Nucleus accumbens (tissue), 56 donors: ENCODE measurements at places on chromosomes 6 and 20.

- no peak for DNase-seq
These were observed 634.5 kb downstream of the QKI start for GRCh38 chr6:164048840-164049516.

DNA sequence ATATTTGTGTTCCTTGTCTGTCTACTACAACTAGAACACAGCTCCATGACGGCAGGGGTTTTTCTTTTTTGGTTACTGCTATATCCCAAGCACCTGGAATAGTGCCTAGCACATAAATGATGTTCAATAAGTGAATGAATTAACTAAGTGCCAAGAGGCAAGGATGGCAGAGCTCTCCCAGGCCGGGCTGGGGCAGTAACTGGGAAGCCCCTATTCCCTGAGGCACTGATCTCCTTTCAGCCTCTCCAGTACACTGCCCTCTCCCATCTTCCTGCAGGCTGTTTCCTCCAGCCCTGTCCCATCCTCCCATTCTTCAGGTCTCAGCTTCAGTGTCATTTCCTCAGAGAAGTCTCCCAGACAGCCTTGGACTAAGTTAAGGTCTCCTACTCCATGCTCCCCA is 29.0 kb upstream of the SPDEF start:
- DNase-seq, result no peak

- no peak for DNase-seq
These were observed 8.6 kb downstream of the ADTRP start for GRCh38 chr6:11769811-11770545.

GRCh38 chr20:48605364-48606171 is 222.2 kb downstream of the PREX1 start:
- DNase-seq, result no peak

GRCh38 chr6:42179945-42180313 is 6.8 kb downstream of the GUCA1A start:
- DNase-seq, result no peak

- no peak for DNase-seq
These were observed 28.4 kb upstream of the APMAP start for GRCh38 chr20:25020901-25021301.

DNA sequence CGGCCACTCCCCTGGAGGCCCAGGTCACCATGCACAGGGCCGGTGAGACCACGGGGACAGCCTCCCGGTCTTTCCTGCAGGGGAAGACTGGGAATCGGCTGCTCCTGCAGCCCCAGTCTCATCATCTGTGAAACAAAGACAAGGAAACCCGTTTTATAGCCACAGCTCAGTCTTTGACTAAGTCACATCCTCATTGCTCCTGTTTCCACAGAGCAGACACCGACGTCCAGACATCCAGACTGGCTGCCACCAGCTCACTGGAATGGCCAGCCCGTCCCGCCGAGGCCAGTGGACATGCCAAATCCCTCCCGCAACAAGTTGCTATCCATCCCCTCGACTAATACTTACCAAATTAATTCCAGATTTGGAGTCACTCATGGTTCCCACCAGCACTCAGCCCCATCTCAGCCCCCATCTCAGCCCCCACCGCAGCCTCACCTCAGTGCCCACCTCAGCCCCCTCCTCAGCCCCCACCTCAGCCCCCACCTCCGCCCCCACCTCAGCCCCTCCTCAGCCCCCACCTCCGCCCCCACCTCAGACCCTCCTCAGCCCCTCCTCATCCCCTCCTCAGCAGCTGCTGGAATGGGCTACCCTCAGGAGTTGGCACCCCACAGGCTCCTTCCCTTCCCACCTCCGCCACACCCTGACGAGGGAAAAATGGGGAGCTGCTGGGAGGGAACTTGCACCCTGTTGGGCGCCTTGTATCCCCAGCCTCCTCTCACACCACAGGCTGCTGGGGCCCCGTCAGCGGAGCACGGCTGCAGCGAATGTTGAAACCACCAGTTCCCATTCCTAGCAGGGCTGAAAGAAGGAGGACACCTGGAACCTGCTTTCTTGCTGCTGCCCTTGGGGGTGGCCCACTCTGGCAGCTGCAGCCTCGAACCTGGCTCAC is 48.7 kb downstream of the YTHDF1 start:
- DNase-seq, result no peak

DNA sequence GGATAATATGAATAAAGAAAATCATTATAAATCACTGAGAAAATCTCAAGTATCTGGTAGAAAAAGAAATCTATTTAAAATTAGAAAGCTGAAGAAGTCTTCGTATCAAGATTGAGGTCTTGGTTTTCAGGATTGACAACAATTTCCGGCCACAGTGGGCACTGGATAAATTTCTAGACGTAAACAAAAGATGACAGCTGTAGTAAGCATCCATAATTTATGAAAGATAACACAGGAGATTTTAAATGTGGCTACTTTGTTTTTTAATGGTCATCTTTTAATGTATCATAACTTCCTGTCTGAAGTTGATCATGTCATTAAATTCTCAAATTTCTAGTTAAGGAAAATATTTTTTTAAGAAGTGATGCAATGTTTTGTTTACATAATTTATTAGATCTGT is 444.2 kb downstream of the HTR1B start:
- DNase-seq, result no peak

DNA sequence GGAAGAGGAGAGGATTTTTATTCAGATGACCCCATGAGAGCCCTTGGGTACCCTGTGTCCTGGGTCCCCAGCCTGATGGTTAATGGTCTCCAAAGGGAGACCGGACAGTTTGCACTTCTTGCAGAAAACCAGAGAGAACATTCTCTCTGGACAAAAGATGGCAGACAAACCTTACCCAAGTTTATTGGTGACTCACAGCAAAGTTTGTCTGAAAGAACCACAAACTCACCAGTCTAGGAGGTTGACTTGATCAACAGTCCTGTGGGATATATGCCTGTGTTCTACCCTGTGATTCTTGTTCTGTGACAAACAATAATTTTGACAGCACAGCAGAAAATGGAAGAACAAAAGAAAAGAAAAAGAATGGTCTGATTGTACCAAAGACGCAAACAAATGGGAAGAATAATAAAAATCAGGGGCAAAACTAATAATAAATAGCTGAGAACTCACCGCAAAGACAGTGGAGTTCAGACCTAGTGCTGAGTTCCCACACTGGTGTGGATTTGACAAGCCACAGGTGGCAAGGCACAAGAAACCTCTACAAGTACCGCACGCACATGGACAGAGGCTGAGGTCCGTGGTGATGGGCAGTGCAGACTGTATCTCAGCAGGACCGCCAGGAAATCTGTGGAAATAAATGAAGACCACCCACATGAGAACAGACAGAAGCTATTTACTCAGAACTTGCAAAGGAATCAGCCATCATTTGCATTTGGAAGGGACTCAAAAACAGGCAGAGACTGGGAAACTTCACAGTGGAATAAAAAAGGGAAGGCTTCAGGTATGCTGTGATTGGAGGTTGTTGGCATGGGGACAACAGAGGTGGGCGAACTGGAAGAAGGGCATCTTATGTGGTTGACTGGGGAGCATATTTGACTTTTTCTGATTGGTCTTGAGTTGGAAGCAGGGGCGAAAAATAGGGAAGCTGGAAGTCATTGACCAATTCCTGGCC is 246.3 kb upstream of the RNF24 start:
- no peak for DNase-seq

GRCh38 chr20:60214901-60215815 is 256.9 kb downstream of the CDH26 start:
- no peak for DNase-seq

DNA sequence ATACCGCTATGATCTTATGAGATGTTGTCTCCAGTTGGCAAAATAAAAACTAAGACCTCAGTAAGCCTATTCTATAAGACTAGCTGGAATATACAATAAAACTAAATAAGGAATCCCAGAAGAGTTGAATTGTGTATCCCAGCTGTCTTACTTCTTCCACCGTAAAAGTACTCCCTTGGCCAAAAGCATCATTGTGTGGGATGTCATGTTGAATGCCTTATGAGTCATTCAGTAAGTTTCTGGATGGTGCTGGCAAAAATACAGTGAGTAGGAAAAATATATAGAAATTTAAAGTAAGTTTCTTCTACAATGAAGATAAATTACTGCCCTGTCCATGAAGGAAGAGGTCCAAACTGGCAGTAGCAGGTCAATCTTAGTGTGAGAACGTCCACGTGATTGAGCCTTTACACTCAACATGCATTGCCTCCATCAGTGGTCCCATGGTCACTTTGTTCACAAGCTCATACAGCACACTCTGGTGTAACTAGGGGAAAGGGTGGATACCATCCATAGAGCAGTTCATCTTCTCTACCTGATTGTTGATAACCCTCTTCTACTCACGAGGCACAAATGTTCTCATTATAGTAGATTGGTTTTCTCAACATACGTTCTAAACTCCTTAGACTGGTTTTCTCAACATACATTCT is 13.7 kb upstream of the ZNF318 start:
- DNase-seq, result no peak

GRCh38 chr6:135537741-135538301 is 40.3 kb upstream of the AHI1 start:
- DNase-seq, result no peak

DNA sequence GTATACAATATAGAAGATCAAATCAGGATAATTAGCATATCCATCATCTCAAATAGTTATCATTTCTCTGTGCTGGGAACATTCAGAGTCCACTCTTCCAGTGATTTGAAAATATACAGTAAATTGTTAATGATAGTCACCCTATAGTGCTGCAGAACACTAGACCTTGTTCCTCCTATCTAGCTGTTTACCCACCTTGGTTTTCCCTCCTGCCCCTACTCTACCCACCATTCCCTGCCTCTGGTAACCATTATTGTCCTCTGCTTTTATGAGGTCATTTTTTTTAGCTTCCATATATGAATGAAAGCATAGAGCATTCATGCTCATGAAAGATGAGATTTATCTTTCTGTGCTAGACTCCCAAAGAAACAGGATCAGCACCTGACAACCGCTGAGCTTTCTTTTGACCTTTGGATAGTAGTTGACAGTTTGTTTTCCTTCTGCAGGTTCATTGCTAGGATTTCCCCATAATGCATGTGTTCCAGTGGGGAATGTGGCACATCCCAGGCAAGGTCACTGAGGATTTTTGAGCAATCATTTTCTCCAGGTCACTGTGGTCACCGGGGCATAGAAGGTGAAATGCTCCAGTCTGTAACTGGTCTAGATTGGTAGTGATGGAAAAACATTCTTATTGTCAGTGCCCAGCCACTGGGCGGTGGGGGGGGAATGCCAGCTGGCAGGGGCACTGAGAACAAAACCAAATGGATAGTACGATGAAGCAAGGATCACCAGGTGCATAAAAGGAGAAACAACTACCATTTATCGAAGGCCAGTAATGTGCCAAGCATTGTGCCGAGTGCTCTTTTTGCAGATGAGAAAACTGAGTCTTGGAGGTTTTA is 33.6 kb upstream of the BCAS1 start:
- DNase-seq, result no peak

- no peak for DNase-seq
These were observed 338.0 kb upstream of the PTCHD4 start for GRCh38 chr6:48449002-48449401.

- no peak for DNase-seq
These were observed 17.1 kb upstream of the CALHM6 start for GRCh38 chr6:116444092-116444491.

GRCh38 chr6:47464052-47464451 is 13.5 kb upstream of the CD2AP start:
- DNase-seq, result no peak

DNA sequence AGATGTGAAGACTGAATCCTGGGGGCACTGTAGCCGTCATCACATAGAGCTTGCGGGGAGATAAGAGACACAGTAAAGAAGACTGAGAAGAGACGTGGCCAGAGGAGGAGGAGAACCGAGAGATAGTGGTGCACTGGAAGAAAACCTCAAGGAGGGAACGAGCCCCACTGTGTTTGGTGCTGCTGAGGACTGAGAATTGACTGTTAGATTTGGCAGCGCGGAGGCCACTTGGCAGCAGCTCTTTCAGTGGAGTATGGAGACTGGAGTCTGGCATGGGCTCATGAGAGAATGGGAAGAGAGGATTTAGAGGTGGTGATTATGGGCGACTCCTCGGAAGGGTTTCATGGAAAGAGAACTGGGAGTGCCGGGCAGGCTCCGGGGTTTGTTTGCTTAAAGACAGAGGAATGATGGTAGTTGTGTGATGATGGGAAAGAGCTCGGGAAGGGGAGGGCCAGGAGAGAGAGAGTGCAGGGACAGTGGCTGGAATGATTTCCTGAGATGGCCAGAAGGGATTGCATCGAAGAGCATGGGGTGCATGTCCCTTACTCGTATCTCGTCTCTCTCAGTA is 18.0 kb downstream of the CDYL start:
- no peak for DNase-seq

- no peak for DNase-seq
These were observed 107.1 kb upstream of the ASF1A start for GRCh38 chr6:118786596-118787453.

DNA sequence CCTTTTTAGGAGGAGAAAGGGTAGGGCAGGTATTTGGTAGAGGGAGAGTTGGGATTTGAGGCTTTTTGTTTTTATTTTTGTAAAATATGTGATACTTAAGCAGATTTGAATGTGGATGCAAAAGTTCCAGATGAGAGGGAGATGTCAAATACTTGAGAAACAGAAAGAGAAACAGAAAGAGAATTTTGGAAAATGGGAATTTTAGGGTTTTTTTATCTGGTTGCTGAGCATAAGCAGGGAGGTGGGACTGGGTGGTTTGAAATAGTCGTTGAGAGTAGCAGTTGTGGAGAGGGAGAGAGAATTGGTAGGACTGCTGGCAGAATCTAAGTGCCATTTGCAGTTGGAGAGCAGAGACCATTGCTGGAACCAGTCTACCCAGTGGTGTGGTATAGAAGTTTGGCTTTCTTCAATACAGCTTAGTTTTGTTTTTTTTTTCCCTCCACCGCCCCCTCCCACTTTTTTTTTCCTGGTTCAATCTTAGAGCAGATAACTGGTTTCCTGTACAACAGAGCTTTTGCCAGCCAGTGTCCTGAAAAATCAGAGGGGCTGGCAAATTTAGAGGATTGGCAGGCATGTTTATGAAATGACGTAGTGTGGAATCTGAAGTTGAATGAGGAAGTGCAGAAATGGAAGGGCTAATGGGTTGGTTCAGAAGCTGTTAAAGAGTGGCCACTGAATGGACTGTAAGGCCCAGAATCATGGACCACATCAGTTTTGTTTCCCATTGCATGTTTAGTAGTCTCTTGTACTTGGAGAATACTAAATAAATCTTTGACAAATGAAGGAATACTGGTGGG is 68.7 kb downstream of the ATRN start:
- no peak for DNase-seq

DNA sequence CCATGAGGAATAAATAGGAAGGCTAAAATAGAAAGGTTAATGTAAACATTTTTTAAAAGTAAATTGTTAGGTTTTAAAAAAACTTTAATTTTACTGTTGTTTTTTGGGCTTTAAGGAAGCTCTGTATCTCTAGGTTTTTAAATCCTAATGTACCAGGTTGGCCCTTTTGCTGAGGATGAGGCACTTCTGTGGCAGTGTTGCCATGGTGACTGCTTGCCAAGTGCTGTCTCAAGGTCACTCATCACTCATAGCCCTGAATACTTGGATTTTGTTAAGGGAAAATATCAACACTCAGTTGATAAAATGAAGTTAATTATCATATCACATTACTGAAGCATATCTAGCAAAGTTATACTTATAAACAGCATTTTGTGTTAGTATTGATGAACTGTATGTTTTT is 50.2 kb downstream of the NCOA3 start:
- no peak for DNase-seq

GRCh38 chr6:68727699-68728098 is 92.6 kb downstream of the ADGRB3 start:
- no peak for DNase-seq

- no peak for DNase-seq
These were observed 655.2 kb upstream of the MAP3K7 start for GRCh38 chr6:91241946-91242613.

- DNase-seq, result no peak
These were observed 98.2 kb downstream of the CLIC5 start for GRCh38 chr6:45917439-45917838.
